Stomach (tissue), 19 donors: ENCODE measurements at places on chromosomes 5 and 9. TPM values are rescaled to one million over a fixed set of nuclear protein-coding genes. Genes with fewer than 3 reads are reported as not detected.

- H3K27me3 ChIP-seq: no peaks in the 10 kb centered on the region
- no peaks in the 10 kb centered on the region for H3K36me3 ChIP-seq
- no peak for DNase-seq
- H3K27ac ChIP-seq: no peak overlapping the region
- no peaks in the 10 kb centered on the region for H3K4me1 ChIP-seq
Observed at GRCh38 chr9:37620396-37620795, 28.0 kb upstream of the TOMM5 start.

- no peaks in the 10 kb centered on the region for H3K36me3 ChIP-seq
- no peak overlapping the region for H3K27ac ChIP-seq
- no peaks in the 10 kb centered on the region for H3K4me1 ChIP-seq
Observed at GRCh38 chr9:86909388-86909787, 37.9 kb downstream of the GAS1 start.

DNA sequence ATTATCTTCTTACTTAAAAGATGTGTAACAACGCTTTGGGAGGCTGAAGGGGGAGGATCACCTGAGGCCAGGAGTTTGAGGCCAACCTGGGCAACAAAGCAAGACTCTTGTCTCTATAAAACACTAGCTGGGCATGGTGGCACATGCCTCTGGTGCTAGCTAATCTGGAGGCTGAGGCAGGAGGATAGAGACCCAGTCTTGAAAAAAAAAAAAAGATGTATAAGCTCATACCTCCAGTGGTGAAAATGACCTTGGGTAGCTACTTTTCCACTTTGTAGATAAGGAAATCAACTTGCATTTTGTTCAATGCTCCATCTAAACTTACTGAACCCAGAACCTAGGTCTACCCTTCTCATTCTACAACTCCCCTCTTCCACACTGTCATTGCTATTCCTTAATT, 16.6 kb downstream of the ARRDC3 start:
- H3K4me3 ChIP-seq: no peak overlapping the region
- H3K27ac ChIP-seq: no peak overlapping the region
- no peaks in the 10 kb centered on the region for H3K4me1 ChIP-seq
- no peaks in the 10 kb centered on the region for H3K27me3 ChIP-seq
- H3K36me3 ChIP-seq: peaks cover 49% of the 10 kb centered on the region
- no peak for DNase-seq

- no peak overlapping the region for H3K4me3 ChIP-seq
- peak; percentile 77 for DNase-seq
- peak overlapping the region; percentile 83 for H3K27ac ChIP-seq
- no peaks in the 10 kb centered on the region for H3K27me3 ChIP-seq
Observed at GRCh38 chr5:10746711-10747110, 14.3 kb downstream of the DAP start.

The BRD9 gene
- polyA plus RNA-seq: 25.8 TPM

The RANBP17 gene
- polyA plus RNA-seq: 2.1 TPM
